Tibial nerve (tissue), 4 donors: ENCODE measurements at places on chromosomes 4 and X. TPM values are rescaled to one million over a fixed set of nuclear protein-coding genes. Genes with fewer than 3 reads are reported as not detected.

DNA sequence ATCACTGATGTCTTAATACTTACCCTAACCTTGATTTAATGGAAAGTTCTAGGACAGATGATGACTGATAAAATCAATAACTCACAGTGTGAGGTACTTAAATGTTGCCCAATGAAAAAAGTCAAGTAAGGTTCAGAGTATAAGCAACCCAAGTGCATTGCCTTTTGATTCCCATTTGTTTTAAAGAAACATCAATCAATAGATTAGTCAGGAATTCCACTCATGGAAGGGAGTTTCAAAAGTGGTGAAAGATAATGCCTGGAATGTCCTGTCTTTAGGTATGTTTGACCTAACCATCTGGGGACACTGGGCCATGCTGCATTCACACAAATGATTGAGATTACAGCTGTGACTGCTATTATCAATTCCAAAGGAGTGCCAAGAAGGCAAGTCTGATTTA is 259.7 kb downstream of the PPARGC1A start:
- DNase-seq = no peak

DNA sequence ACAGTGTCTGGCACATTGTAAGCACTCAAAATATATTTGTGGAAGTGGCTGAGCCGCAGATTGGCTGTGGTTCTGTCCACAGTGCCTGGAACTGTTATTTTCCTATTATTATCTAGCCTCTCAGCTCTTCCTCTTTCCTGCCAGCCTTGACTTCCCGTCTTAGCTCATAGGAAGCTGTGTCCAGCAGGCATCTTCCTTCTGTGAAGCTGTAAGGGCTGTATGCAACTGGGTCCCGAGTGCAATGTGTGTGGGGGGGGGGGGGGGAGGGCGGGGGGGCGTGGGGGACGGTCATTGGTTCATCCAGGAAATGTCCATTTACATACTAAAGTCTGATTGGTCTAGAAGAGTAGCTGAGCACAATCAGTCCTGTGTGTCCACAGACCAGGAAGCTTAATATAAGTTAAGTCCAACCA is 210.7 kb downstream of the PDGFRA start:
- no peak for DNase-seq

- no peak for DNase-seq
Measured at GRCh38 chr4:77360451-77360850, 203.4 kb downstream of the CCNG2 start.

DNA sequence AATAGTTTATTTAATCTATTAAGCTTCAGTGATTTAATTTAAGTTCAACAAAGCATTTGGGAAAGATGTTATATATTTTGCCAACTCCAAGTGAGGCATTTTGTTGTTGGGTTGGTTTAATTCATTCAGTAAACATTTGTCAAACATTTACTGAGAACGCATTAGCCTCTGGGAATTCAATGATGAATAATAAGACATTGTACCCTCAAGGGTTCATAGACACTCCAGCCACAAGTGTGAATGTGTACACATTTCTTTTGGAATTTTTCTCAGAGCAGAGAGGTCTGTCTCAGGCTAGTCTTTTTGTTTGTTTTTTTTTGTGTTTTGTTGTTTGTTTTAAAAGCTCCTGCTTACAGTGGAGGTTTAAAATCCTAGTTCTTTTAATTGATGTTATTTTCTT is 203.9 kb downstream of the SOWAHB start:
- DNase-seq = no peak

- DNase-seq = no peak
Measured at GRCh38 chr4:34181311-34181841, 2062.9 kb downstream of the ARAP2 start.

DNA sequence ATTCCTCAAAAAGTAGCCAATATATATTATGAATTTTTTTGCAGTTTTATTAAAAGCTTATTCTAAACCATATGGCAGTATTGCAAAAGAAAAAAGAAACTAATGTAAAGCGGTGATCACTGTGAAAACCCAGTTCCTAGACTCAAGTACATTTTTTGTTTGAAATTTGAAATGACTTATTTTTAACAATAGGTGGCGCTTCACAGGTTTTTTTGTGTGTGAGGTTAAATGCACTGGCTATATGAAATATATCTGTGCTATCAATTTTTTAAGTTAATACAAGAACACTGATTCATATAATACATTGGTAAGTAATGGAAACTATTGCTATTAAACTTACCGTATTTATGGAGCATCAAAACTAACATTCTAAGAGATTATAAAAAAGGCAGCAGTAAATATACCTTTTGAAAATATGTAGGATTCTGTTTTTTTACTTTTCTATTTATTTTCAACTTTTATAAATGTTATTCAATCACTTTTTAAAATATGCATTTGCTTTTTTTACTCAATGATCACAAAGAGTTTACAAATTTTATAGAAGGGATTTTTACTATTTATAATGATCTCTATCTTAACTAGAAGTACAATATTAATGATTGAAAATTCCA is 5.6 kb upstream of the SPRY1 start:
- no peak for DNase-seq

DNA sequence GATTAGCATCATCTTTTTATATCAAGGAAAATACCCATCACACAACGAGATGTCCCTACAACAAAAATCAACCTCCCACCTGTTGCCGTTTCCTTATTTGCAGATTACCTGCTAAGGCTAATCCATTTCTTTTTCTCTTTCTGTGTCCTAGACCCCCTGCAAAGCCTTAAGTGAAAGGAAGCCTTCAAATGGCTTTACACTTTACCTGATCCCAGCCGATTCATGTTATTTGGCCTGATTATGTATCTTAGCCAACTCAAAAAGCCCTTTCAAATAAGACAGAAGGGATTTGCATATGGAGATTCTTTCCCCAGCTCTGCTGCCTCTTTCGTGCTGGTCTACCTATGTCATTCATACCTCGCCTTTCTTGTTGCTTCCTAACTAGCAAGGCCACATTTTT is 14.4 kb downstream of the ABCG2 start:
- no peak for DNase-seq

- DNase-seq = no peak
Measured at GRCh38 chr4:25184056-25184455, 23.8 kb upstream of the SEPSECS start.

GRCh38 chr4:158444621-158445020 is 77.1 kb upstream of the RXFP1 start:
- no peak for DNase-seq

- no peak for DNase-seq
Measured at GRCh38 chrX:48835524-48836329, at the start of gene PCSK1N. Gene PCSK1N, minus strand, starts transcription at chrX:48835610. Its CDS starts 78 bp downstream, at chrX:48835532.

GRCh38 chr4:14864365-14865030 is 137.8 kb upstream of the CPEB2 start:
- no peak for DNase-seq

DNA sequence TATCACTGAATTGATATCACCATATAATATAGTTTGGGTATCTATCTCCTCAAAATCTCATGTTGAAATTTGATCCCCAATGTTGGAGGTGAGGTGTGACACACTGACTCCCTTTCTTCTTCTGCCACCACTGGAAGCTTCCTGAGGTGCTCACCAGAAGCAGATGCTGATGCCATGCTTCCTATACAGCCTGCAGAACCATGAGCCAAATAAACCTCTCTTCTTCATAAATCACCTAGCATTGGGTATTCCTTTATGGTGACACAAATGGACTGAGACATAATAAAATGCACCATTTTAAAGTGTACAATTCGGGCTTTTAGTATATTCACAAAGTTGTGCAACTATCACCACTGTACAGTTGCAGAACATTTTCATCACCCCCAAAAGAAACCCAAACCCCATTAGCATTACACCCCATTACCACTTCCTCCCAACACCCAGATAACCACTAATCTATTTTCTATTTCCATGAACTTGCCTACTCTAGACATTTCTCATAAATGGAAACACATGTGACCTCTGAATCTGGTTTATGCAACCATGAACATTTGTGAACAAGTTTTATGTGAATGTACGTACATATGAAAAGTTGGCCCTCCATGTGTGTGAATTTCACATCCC is 148.9 kb downstream of the OPHN1 start:
- no peak for DNase-seq

GRCh38 chr4:14321723-14322122 is 680.6 kb upstream of the CPEB2 start:
- DNase-seq = no peak

DNA sequence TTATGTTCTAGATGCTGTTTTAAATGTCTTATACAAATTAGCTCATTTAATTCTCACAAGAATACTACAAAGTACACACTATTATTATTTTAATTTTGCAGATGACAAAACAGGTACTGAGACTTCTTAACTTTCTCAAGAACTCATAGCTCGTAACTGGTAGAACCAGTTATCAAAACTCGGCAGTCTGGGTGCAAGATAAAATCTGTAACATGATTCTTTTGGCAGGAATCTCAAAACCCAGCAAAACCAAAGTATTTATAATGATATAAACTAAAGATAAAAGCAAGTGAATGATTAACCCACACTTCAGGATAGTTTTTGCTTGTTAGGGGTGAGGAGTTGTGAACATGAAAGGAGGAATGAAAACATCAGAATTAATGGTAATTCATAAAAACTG is 27.6 kb downstream of the CLNK start:
- no peak for DNase-seq

DNA sequence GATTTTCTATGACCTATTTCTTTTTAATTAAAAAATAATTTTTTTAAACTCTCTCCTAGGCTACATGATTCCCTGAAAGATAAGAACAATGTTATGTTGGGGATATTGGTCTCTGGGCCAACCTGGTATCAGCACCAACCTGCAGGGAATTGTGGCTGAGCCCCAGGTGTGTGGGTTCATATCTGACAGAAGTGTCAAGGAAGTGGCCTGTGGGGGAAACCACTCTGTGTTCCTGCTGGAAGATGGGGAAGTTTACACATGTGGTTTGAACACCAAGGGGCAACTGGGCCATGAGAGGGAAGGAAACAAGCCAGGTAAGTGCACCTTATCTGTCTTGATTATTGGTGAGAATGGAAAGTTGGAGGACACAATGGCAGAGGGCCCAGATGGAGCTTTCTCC is 13.5 kb downstream of the HERC3 start:
- no peak for DNase-seq

GRCh38 chr4:124275-125081 is at the start of gene ZNF718:
Gene ZNF718, plus strand, starts transcription at chr4:124501. Its CDS starts 170 bp downstream, at chr4:124671.
- DNase-seq = peak; percentile 97

DNA sequence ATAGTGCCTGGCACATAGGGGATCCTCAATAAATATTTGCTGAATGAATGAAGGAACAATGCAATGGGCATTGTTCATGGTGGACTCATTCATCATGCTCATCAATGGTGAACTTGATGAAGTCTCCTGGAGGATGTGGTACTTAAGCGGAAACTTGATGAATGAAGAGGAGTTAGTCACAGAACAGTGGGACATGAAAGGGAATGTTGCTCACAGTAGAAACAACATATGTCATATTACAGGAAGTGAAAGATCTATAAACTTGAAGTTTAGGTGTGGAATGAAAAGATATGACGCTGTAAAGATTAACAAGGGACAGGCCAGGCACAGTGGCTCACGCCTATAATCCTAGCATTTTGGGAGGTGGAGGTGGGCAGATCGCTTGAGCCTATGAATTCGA is 224.1 kb downstream of the PPP3CA start:
- no peak for DNase-seq

- DNase-seq = no peak
Measured at GRCh38 chr4:141099326-141099725, 33.9 kb downstream of the RNF150 start.

- DNase-seq = no peak
Measured at GRCh38 chr4:184958127-184958922, 60.0 kb upstream of the HELT start.

GRCh38 chr4:102638621-102639020 is 122.1 kb downstream of the MANBA start:
- DNase-seq = no peak

Gene SHROOM2
- total RNA-seq = 3.7 TPM

Gene MAGEA2B
- total RNA-seq = not detected

Gene KIF4A
- not detected for total RNA-seq

Gene ZDHHC15
- 3.1 TPM for total RNA-seq

Gene GPR173
- total RNA-seq = 7.9 TPM

Gene HSFX3
- total RNA-seq = not detected
